Activated naive CD4-positive, alpha-beta T cell (primary cell): ENCODE measurements at places on chromosomes 7 and 10.

DNA sequence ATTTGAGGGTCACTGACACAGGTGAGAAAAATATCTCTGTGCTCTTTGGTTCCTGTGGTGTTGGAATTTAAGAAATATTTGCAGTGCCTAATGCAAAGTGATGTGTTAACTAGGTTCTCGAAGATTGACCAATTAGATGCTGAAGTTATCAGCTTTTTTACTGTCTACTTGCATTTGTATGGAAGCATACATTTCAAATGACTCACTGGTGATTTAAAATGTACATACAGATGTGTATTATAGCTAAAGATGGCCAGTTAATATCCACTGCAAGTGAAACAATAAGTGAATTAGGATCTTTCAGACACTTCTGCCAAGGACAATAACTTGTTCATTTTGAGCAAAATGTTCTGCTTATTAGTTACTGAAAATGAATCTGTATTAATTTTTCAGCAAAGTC lies 205.0 kb downstream of the FANK1 start:
- no peak for DNase-seq

DNA sequence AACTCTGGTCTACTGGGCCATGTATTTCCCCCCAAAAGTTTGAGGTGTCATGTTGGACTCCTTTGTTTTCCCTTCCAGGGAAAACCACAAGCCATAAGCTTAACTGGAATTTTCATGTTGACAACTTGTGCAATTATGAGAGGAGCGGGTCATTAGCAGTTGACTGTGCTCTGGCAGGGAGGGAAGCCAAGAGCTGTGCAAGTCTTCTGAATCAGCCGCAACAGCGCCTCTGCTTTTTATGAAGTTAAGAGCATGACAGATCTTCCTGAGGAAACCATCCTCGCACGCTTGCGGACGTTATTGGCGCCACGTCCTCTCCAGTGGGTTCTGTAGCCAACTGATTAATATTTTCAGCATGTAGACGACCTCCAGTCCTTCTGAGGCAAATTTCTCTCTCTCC lies 148.7 kb upstream of the MKI67 start:
- DNase-seq = no peak

GRCh38 chr10:79927111-79927828 lies 21.6 kb downstream of the SFTPD start:
- DNase-seq = no peak

DNA sequence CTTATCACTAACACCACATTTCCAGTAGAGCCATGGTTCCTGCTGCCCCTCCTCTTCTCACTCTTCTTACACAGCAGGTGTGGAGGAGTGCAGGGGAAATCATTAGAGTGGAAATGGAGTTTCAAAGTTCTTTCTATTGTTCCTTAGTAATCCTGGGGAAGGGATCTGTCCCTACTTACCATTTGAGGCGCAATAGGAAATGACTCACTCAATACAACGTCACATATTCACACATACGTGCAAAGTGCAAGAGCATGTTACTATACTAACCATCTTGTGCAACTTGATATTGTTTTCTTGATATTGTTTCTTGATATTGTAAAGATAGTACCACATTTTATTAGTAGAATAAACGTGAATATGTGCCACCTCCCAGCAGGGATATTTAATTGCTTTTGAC lies 1010.2 kb downstream of the DNAJB9 start:
- no peak for DNase-seq

GRCh38 chr7:95804052-95804451 lies 31.7 kb downstream of the DYNC1I1 start:
- DNase-seq = no peak

DNA sequence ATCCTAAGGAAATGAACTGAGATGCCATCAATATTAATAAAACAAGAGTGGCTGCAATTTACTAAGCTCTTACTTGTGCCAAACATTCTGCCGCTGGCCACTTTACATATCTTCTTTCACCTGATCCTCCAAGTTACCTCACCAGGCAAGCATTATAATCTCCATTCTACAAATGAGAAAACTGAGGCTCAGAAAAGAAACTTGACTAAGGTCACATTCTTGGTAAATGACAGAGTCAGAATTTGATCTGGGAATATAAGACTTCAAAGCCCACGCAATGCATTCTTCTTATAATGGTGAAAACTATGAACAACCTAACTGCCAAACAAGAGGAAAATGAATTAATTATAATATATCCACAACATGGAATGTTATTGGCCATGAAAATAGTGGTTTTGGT lies 46.1 kb upstream of the SMNDC1 start:
- no peak for DNase-seq

- DNase-seq = no peak
These were observed 231.3 kb upstream of the AOAH start for GRCh38 chr7:36955456-36956129.

DNA sequence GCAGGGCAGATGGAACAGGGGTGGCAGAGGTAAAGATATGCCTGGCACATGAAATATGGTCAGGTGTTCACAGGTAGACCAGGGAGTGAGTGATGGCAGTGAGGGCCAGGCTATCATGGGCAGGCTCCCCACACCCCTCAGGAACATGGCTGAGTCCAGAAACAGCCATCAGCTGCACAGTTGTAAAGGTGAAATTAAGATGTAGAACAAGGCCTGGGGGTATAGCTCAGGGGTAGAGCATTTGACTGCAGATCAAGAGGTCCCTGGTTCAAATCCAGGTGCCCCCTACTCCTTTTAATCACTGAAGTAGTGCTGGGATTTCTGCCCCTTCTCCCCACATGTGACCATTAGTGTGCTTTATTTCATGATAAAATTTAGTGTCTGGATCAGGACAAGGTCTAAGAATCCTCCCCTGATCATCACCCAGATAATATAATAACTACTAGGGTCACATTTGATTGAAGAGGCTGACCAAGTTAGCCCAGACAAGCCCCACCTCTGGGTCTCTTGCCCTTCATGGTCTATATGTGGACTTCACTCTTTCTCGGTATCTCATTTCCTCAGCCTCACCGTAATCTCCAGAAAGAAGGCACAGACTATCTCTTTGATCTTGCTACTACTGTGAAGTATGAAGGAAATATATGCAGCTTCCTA lies 69.0 kb downstream of the ZNF783 start:
- no peak for DNase-seq

DNA sequence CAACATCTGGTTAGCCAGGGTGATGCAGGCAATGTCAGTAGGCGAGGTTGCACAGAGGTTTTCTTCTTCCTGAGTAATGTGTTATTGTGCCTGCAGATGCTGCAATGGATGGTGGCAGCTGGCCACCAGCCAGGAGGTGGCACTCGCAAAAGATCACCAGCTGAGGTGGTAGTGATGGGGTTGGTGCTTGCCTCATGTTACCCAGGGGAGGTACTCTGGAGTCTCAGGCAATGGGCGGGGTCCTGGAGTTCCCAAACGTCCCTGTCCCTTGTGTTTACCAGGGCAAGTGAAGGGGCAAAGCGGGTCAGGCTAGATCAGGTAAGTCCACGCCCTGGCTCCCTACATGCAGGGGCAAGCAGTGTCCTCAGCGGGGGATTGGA lies 21.1 kb downstream of the CLRN3 start:
- DNase-seq = no peak

DNA sequence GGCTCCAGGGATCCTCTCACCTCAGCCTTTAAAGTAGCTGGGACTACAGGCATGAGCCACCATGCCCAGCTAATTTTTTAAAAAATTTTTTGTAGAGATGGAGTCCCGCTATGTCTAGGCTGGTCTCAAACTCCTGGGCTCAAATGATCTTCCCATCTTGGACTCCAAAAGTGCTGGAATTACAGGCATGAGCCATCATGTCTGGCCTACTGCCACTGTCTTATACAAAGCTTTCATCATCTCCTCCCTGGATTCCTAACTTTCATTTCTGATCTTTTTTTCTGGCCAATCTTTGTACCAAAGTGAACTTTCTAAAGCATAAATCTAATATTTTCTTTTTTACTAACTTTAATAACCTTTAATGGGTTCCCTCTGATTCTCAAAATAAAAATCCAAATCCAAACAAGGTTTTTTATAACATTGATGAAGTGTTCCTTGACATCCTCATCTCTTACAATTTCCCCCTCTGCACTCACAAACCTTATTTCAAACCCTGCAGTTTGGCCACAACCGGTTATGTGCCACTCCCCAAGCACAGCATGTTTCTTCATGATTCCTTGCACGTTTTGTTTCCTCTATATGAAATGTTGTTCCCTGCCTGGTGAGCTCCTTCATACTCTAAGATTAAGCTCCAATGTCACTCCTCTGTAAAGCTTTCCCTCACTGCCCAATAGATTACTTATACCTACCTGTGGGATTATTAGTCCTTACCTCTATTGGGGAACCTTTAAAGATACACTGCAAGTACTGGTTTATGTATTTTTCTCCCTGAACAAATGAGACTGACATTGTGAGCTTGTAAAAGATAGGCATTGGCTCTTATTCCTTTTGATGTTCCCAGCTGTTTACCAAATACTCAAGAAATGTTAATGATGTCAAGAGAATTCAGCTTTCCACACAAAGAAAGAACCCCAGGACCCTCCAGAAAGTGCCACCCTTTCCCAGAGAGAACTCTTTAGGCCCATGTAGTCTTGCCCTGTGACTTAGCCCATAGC lies 101.7 kb downstream of the HOXA1 start:
- DNase-seq = no peak

DNA sequence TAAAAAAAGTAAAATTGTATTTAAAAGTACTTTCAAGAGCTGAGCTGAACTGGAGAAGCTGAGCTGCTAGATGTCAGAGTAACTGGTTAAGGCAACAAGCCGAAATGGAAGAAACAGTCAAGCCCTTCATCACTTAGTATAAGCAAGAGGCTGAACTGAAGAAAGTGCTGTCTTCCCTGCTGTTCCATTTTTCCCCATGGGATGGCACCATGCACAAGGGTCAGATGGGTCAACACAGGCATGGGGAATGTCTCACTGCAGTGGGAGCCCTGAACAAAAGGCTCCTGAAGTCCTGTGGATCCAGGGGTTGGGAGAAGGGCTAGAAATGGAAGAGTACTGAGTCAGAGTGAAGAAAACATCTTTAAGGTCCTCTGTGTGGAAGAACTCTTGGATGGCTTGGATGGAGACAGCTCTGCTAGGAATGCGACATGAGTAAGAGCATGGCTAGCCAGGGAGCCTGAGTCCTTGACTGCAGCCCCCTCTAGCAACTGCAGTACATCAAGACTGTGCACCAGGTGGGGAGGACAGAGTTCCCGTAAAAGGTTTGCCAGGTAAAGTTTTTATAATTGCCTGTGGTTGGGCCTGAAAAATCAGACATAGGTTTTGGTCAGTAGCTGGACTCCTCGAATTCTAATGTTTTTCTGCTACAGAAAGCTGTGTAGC lies 348.3 kb downstream of the GPR158 start:
- no peak for DNase-seq

DNA sequence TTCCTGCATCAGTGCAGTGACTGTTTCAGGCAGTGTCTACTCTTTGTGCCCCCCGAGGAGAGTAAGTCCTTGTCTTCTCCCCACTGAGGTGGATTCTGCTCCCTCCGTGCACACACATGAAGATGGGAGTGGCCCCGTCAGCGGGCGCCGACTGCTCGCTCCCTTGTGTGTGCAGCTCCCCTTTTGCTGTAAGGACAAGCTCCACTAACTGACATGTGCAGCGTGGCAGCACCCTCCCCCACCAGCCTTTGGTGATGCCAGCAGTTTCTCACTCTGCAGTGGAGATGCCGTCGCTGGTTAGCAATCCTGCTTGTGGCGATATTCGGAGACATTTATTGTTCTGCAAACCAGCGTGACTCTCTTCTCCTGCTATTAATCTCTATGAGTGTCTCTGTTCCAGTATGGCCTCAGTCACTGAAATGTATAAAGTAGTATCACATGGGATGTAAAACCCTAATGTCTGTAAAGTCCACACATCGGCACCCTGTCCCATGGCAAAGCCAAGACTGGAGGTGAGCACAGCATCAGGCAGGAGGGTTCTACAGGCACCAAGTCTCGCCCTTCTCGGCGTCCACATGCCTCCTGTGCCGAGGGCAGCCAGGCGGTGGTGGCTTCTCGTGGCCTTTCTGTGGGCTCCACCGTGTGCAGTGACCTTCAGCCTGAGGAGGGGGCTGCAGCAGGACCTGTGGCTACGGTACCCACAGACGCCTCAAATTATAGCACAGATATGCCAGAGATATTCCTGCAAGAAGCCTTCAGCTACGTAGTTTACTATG lies 202.7 kb downstream of the EBF3 start:
- no peak for DNase-seq

DNA sequence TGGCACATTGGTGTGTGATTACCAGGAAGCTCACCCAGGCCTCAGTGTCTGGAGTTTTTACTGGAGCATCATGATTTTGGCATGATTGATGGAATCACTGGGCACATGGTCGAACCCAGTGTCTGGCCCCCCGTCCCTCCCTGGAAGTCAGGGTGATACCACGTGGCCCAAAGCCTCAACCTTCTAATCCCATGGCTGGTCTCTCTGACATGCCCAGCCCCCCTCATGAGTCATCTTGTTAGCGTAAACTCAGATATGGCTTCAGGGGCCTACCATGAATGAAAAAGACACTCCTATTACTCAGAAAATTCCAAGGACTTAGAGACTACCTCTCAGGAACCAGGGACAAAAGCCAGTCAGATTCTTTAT lies 109.3 kb downstream of the GRK5 start:
- DNase-seq = no peak

DNA sequence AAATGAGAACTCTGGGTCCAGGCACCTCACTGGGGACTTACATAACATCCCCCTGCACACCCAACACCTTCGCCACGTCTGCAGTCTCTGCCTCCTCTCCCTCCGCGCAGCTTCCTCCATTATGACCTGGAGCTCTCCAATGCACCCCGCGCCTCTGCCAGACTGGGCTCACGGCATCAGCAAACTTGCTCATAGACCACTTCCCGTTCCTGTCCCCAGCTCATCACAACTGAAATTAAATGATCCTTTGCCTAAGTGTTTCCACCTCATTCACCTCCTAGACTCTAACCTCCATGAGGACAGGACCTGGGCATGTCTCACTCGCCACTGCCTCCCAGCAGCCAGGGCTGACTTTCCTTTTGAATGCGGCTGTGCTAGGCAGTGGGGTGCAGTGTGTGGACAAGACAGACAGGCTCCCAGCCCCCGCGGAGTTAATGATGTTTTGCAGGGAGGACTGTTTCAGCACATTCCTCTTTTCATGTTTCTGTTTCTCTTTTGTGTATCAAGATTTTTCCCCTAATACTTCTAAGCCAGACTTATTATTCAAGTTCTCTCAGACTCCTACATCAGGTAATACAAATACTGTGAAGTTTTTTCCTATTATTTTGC lies 18.8 kb downstream of the CHST15 start:
- DNase-seq = no peak

DNA sequence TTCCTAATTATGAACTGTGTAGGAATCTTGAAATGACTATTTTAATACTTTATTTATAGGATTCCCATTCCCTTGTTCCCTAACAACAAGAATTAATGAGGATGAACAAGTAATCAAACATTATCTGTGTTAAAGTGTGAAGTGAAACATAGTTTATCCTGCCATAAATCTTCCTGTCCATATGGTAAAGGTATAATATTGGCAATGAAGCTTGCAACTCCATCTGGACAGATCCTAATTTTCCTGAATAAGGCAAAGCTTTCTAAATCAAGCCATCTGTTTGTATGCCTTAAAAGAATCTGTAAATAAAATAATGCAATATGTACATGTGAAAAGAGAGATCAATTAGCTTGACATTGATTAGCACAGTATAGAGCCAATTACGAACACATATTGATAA lies 529.0 kb downstream of the ANKRD7 start:
- no peak for DNase-seq

- no peak for DNase-seq
These were observed 258.6 kb upstream of the NFE2L3 start for GRCh38 chr7:25893436-25893835.
